Peyer's patch (tissue), 4 donors: ENCODE measurements at places on chromosomes 16 and 17.

DNA sequence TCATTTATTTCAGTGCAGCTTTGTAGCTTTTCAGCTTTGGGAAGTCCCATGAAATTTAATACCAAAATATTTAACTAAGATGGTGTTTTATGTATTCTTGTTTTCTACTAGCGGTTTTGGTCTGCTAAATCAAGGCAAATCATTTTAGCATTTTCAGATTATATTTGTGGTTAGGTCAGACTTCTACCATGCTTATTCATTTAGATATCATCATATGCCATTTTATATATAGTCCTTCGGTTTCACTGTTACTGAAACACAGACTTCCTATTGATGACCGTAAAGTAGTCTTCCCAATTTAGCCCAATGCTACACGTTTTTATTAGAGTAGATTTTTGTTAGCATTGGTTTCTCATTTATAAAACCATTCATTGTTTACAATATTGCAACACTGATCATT, 5.5 kb downstream of the DYNLRB2 start:
- no peak for DNase-seq

GRCh38 chr17:71361656-71362450, 759.0 kb upstream of the SOX9 start:
- DNase-seq = no peak

DNA sequence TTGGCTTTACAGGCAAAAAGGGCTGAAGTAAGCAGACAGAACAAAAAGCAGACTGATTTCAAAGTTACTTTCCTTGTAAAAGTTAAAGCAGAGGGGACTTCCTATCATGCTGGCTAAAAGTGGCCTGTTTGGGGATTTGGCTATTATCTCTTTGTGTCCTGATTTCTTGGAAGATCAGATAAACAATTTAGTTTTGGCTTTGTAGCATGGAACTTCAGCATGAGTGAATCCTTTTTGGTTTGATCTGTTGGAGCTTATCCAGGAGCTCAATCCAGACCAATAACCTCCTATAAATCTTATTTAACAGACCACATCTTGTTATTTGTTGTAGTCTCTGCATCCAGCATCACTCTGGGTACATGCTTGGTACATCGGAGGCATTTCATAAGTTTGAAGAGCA, 8.9 kb upstream of the RNF112 start:
- DNase-seq = no peak

GRCh38 chr16:50645563-50646220, 35.4 kb downstream of the SNX20 start:
- DNase-seq = no peak

GRCh38 chr16:526181-527014, 1.1 kb upstream of the CAPN15 start:
- no peak for DNase-seq

DNA sequence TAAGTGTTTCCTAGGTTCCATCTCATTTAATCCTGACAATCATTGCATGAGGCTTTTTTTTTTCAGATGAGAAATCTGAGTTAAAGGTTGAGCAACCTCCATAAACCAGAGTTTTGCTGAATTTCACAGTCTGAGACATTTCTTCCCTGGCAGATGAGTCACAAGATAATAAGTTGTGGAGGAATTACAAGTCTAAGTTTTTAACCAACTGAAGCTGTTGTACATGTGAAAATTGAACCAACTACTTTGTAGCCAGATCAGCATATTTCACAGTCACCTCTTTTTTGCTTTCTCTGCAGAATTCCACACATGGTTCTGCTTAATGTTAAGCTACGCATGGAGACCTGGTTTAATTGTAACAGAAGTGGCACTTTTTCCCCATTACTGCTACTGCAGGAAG, 765.6 kb downstream of the CDH11 start:
- no peak for DNase-seq

- no peak for DNase-seq
These were observed 95.4 kb downstream of the CLEC16A start for GRCh38 chr16:11039726-11040125.

DNA sequence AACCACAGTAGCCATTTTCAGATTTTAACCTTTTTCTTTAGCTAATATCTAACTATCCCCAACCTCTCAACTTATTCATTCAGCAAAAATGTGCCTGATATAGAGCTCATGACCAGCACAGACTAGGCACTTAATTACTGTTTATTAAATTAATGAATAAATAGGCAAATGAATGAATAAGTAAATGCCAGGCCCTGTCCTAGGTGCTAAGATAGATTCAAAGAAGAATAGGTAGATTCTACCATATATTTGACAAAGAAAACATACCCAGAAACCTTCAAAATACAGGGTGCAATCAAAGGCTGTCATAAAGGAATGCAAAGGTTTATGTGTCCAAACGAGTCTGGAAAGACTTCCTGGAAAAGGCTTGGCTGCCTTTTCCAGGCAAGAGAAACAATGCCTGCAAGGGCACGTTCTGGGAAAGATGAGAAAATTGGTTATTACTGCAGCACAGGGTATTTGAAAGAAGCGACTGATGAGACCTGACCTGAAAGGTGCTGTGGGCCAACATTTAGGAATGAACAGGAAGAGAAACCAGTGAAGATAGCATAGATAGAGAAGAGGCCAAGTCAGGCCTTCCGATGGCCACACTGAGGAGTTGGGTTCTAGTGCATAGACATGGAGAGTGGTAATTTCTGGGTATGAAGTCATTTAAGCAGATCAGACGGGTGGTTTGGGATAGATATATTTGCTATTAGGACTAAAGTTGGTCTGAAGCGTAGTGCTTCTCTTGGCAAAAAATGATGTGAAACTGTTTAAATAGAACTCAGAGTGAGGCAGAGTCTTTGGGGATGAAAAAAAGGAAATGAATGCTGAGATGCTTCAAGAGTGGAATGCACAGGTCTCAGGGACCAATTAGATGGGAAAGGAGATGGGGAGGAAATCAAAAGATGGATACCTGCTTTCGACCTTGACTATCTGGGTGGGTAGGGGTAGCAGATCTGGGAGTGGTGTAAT, 11.4 kb upstream of the CCL2 start:
- no peak for DNase-seq

GRCh38 chr16:20364051-20364450, 11.5 kb upstream of the UMOD start:
- DNase-seq = no peak

- DNase-seq = no peak
These were observed 2.0 kb downstream of the ALDOA start for GRCh38 chr16:30067584-30067916.

DNA sequence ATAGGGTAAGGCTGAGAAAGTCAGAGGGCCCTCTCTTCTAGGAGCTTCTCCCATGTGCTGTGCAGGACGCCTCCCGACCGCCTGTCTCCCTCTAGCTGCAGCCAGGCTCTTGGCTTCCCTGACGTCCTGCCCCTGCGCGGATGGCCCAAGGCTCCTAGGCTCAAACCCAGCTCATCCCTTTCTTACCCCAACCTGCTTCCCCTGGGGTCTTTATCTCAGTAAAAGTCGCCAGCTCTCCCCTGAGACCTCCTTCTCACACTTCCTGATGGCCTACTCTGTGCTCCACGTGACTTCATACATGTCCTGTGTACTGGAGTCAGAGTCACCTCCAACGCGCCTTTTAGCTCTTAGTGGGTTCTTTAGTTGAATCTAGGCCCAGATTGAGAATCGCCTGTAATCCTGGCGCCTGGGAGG, 1.1 kb upstream of the ZNF747 start:
- DNase-seq = peak; percentile 81

DNA sequence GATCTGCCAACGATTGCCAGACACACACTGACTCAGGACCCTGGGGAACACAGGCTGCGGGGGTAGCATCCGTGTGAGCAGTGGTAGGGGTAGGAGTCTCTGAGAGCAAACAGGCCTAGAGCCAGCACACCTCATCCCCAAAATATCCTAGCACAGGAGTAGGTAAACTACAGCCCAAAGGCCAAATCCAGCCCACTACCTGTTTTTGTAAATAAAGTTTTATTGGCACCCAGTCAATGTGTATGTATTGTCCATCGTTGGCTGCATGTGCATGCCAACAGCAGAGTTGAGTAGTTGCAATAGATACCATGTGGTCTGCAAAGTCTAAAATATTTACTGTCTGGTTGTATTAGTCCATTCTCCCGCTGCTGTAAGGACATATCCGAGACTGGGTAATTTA, 55.5 kb upstream of the GPRC5B start:
- DNase-seq = no peak

- no peak for DNase-seq
These were observed 32.9 kb downstream of the SCNN1G start for GRCh38 chr16:23215435-23215834.

DNA sequence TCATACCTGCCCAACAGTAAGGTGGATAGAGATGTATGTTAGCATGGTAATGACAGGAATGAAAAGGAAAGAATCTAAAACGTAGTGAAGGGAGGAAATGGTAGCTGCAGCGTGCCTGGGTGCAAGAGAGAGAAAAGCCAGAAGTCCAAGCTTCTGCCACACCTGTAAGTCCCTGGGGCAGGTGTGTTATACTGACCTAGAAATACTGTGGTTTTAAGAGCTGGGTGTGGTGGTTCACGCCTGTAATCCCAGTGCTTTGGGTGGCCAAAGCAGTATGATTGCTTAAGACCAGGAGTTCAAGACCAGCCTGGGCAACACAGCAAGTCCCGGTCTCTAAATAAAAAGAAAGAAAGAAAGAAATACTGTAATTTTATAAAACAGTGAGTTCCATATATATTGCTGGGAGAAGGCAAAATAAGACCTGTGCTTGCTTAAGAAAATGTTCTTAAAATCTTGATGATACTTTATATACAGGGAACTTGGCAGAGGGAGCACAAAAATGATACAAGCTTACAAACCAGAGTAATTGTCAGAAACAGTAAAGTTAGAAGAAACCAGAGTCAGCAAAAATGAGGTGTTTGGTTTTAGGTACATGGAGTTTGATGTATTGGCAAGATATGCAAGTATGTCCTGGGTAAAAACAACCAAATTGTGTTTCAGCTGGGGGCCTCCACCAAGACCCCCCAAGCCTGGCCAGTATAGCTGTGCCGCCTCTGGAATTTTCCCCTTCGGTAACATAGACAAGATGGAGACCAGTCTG, 6.6 kb downstream of the ALOX12 start:
- no peak for DNase-seq

DNA sequence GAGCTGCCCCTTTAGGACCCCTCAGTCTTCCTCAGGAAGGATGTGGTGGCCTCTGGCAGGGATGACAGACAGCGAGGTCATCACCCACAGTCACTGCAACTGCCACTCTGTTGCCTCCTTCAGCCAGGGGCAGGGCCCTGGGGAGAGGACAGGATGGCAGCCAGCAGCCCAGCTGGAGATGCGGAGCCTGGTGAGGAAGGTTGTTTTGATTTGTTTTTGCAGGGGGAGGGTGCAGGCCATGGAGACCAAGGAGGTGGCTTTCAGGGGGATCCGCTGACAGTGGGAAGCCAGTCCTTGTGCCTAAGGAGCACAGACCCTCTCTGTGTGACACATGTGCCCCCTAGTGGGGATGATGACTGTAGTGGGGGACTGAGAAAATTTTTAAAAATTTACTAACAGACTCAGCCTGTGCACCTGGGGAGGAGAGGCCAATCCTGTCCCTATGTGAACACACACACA, 7.4 kb downstream of the PRCD start:
- peak; percentile 44 for DNase-seq
